ENCODE measurements at places on chromosomes 4 and X.

GRCh38 chr4:120399826-120400225, 333.2 kb upstream of the MAD2L1 start:
- no peak for DNase-seq

- no peak for DNase-seq
Measured at GRCh38 chr4:169029947-169030346, 19.9 kb upstream of the CBR4 start.

DNA sequence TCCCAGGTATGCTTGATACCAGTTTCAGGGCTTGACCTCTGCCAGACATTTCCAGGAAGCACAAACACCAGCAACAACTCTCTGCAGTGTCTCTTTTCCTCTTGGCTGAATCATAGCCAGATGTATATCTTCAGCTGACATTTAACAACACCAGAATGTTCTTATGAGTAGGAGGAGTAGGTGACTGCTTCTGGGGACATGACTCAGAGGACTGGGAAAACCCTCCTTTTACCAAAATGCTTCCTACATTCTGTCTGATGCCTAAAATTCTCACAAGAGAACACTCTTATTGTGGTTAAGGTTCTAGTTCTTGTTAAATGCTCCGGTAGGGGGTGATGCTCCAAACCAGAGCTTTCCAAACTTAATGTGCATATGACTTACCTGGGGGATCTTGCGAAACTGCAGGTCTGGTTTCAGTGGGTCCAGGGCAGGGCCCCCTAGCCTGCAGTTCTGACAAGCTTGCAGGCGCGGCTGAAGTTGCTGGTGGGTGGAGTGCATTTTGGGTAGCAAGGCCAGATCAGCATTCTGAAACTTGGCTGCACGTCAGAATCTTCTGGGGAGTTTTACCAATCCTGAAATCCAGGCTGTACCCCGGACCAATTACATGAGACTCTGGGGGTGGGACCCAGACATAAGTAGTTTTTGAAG, 329.3 kb upstream of the RPS6KA3 start:
- no peak for DNase-seq

GRCh38 chr4:184534511-184535391, 60.4 kb upstream of the IRF2 start:
- no peak for DNase-seq
